ENCODE measurements at places on chromosomes 3 and 15.

DNA sequence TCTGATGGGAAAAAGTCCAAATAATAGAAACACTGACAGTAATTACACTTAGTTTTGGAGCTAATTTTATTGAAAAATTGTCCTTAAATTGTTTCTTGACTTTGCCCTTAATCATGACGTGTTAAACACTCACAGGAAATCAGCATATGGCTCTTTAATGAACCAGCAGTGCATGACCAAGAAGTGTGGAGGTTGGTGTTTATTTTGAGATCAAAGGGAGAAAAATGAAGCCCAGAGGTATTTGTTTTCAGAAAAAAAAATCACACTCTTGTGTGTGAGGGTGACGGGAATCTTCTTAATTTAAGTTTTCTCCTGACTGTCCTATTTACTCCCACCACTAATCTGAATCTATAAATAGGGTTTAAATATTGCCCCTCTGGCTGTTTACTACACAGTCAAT lies 28.8 kb upstream of the SYNM start:
- DNase-seq: no peak

DNA sequence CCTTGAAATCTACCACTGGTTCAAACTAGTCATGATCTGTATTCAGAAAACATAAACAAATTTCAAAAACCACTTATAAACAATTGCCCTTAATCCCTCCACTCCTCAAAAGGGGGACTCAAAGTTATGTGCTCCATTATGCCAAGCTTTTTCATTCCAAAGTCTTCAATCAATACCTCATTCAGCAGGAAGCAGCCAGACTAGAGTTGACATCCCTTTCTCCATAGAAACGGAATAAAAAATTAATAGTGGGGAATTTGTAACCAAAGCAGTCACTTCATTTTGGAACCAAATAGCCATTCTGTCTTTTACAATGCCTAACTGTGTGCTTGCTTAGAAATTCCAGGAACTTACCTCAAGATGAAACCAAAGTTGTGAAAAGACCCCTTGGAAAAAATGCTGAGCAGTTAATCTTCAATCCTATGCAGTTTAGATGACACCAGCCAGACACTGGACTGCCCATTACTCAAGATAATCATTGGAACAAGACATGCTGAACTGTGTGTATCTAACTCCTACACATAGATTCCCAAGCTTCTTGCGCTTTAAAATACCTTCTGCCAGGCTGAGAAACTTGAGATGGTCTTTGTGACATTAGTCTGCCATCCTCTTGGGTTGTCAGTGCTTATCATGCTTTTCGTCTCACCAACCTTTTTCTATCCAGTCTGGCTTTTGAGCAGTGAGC lies 406.2 kb downstream of the PLOD2 start:
- no peak for DNase-seq

- DNase-seq: no peak
Observed at GRCh38 chr3:29486917-29487316, 206.0 kb downstream of the RBMS3 start.

DNA sequence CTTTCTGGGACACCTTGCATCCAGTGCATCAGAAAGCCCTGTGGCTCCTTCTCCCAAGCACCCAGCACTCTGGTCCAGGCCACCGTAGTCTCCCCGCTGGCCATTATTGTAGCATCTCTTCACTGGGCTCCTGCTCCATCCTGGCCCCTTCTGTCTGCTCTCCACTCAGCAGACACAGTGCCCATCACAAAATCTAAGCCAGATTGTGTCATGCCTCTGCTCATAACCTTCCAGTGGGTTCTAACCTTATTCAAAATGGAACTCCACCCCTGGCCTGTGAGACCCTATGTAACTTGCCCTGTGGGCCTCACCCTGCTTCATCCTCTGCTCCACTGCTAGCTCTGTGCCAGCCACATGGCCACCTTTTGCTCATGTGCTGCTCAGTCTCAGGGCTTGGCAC lies 31.7 kb upstream of the PRR23E start:
- DNase-seq: no peak

- DNase-seq: no peak
Observed at GRCh38 chr3:124634210-124635168, 95.8 kb upstream of the UMPS start.
